ENCODE measurements at places on chromosomes 12 and 14. TPM values are rescaled to one million over a fixed set of nuclear protein-coding genes. Genes with fewer than 3 reads are reported as not detected.

GRCh38 chr14:44759277-44759676 is 202.5 kb downstream of the KLHL28 start:
- DNase-seq, result no peak

GRCh38 chr12:77179515-77179914 is 114.1 kb upstream of the E2F7 start:
- DNase-seq, result no peak

TOMM20L gene
- total RNA-seq, result not detected

DNA sequence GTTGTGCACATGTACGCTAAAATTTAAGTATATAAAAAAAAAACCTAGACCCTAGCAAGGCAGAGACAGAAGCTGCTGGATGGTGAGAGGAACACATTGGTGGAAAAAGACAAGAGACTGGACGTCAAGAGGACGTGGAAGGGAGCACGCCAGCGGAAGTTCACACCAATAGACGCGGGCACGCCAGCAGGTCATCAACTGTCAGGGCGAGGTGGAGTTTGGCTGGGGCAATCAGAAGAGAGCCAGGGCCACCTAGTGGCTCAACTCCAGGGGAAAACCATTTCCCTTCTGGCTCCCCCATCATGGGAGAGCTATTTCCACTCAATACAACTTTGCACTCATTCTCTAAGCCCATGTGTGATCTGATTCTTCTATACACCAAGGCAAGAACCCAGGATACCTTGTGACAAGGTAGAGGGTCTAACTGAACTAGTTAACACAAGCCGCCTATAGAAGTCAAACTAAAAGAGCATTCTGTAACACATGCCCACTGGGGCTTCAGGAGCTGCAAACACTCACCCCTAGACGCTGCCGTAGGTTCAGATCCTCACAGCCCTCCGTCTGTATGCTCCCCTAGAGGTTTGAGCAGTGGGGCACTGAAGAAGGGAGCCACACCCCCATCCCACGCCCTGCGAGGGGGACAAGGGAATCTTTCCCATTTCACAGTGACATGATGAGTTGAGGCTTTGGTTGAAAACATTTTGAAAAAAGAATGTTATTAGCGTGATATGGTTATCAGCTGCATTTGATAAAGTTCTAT is 702.7 kb downstream of the TMTC2 start:
- DNase-seq, result no peak

MORN3 gene
- total RNA-seq, result not detected

DNA sequence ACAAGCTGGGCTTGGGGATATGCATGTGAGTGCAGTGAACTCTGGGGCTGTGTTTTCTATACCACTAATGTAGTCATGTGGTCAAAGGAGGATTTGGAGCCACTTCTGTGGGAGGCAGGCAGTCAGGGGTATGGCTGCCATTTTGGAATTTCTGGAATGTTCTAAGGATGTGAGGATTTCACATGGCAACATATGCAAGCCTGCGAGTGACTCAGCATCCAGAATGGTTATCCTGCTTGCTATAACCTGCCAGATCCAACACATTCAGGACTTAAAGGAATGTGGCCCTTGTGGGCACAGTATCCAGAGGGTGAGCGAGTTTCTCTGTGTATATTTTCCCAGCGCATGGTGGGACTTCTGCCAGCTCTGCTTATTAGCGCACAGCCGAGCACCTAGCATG is 249.2 kb upstream of the PWP1 start:
- peak; percentile 79 for DNase-seq

MYF5 gene
- not detected for total RNA-seq

DNA sequence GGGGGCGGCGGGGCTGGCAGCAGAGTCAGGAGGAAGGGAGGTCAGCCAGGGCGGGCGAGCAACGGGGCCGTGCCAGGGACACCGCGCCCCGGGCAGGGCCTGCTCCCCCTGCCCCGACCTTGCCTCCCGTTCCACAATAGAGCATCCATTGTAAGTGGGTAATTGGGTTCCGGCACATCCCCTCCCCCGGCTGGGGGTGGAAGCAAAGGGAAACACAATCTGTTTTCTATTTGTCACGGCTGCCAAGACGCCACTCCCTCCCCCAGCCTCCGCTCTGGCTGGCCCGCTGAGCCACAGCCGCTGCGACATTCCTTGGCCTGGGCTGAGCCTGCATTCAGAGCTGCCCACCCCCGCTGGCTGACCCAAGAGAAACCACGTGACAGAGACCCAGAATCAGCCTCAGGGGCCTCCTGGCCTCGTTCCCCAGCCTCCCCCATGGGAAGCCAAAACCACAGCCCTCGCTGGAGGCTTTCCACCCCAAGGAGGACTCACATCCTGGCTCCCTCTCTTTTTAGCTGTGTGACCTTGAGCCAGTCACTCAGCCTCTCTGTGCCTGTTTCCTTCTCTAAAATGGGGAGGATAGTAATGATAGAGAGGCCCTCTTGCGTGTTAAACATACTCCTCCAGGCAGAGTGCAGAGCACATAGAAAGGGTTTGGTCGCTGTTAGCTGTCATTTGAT is 117.6 kb downstream of the SCARB1 start:
- DNase-seq, result peak; percentile 98

RIN3 gene
- total RNA-seq, result 3.8 TPM

DNA sequence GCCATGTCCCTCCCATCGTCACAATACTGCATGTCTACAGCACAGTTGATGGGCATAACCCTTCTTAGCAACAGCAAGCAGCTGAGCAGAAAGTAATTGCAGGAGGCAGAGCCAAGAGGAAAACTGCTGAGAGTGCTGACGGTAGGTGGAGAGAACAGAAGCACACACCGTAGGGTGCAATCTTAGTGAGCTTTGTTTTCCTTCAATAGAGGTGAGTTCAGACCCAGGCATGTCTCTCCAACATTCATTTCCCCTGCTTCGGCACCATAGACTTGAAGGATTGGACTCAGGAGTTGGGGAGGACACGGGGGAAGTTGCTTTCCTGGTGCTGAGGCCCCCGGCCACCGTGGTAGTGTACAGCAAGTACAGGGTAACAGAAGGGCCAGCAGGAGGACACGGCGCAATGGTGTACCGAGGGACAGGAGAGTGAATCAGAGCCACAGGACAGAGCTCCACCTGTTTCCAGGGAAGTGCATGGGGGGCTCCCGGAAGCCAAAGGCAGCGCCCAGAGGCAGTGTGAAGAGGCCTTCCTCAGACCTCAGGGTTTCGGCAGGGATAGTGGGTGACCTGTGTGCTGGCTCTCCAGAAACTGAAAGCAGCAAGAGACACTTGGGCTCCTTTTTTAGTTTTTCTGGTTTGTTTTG is 36.3 kb upstream of the SINHCAF start:
- DNase-seq, result no peak

OTX2 gene
- not detected for total RNA-seq

HPD gene
- total RNA-seq, result not detected

DNA sequence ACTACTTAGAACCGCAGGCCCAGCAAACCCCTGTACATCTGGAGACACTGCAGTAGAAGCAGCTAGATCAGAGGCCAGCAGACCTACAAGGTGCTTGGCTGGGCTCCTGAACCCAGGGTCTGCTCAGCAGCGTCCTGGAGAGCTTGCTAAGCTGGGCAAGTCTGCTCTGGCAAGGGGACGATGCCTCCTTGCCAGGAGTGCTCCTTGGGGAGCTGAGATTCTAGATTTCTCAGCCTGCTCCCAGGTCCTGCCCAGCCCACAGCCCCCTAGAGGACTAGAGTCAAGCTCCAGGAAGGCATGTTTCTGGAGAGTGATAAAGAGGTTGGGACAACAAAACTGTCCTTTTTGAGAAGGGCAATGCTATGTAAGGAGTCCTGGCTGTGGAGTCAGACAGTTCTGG is 60.3 kb downstream of the HSPB8 start:
- DNase-seq, result no peak

SDSL gene
- total RNA-seq, result 5.5 TPM

SLCO1B3 gene
- total RNA-seq, result not detected

DNA sequence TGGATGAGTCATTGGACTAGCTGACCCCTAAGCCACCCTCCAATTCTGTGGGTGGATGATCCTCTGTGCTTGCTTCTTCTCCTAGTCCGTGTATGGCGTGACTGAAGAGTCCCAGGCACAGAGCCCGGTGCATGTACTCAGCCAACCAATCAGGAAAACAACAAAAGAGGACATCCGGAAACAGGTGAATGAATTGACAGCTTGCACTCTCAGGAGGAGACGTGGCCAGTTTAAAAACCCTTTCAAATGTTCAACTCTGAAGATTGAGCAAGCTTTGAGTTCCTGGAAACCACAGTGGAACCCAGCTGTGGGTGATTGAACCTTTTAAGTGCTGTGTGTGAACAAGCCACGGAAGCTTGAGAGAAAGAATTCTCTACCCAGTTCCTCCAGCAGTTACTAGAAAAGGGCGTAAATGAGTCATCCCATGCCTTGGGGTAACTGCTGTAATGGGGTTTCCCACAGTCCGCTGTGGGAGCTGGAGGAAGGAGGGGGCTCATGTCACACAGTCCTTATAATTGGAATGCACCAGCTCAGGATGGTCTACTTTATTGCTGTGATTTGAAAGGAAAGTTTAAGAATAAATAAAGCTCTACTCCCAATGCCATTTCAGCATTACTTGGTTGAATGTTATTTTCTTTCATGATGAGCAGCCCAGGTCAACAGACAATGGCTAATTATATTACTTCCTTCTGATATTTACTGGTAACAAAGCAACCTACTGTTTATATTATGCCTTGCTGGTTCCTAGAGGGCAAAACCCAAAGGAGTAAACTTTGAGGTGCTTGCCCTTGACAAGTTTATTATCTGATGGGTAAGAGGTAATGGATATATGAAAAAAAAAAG is 417.0 kb downstream of the DPF3 start:
- DNase-seq, result peak; percentile 94

GRCh38 chr12:67042697-67043131 is 226.4 kb upstream of the CAND1 start:
- no peak for DNase-seq

SLCO1B1 gene
- not detected for total RNA-seq

- DNase-seq, result peak; percentile 93
Measured at GRCh38 chr12:67827820-67828383, 161.3 kb upstream of the IFNG-AS1 start.

- no peak for DNase-seq
Measured at GRCh38 chr14:75645056-75645455, 15.6 kb downstream of the ERG28 start.

C1S gene
- 15.3 TPM for total RNA-seq

MOAP1 gene
- total RNA-seq, result 6.5 TPM

DNA sequence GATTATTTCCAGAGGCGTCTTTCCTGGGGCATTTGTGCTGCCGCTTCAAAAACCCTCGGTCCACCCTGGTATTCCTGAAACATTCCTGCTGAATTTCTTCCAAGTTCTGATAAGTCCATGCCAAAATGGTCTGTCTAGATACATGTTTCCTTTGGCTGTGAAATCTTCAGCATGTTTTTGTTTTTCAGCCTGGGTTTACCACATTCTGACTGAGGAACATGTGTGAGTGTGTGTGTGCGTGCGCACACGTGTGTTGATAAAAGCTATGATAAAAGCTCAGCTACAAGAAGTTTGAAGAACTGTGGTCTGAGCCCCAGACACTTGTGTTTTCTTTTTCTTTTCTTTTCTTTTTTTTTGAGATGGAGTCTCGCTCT is 22.4 kb downstream of the ANKRD9 start:
- no peak for DNase-seq

- peak; percentile 19 for DNase-seq
Measured at GRCh38 chr12:117228239-117228638, 38.0 kb upstream of the FBXO21 start.

TRPV4 gene
- 0.96 TPM for total RNA-seq
